ENCODE measurements at places on chromosomes 5 and 9.

GRCh38 chr5:67205981-67206380 lies 9.4 kb upstream of the CD180 start:
- DNase-seq: no peak

DNA sequence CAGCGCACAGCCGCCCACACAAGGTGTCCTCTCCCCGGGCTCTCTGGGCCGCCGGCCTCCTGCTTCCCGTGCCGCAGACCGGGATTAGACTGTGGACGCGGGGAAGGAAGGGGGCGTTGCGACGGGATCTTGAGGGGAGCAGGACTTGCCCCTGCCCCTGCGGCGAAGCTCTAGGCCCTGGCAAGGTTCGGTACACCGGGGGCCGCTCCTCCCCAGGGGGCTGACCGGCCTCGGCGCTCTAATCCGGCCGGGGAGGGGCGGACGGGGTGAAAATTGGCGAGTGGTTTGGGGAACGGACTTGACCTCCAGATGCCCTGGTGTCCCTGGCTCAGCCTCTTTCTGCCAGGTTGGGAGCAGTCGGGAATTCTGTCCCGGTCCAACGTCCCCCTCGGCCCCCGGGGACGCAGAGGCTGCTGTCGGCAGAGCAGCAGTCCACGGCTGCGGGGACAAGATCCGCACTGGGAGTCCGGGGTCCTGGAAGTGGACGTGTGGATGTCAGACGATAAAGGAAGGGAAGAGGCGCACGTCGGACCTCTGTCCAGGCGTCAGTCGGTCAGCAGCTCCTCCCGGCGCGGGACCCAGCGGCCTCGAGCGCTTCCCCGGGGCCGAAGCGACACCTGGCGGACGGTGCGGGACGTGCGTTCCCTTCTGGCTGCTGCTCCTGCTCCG lies 1.9 kb upstream of the CNTFR start:
- peak; percentile 29 for DNase-seq

DNA sequence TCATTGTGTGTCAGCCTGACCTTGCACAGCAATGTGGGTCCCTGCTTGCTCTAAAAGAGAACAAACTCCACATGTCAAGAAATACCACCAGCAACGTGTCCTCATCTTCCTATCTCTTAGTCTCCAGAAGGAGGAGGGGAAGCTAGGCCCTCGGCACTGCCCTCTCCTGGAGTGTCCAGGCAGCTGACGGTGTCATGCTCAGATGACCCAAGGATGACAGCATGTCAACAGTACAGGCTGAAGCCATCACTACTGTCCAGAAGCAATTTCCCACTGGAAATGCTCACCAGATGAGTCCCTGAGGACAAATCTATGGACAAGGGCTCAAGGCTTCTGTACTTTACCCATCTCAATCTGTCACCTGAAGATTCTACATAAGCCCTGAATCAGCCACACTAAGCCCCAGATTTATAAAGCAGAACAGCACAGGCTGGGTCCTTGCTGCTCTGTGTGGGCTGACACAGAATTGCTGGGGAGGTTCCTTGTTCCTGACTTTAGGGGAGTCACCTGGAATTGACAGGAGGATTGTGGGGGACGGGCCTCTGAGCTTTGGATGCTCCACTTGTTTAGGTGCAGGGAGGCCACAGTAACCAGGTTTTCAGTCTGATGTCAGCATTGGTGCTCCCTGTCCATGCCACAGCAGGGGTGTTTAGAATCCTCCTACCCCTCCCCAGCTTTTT lies 210.2 kb downstream of the DAB2IP start:
- no peak for DNase-seq

DNA sequence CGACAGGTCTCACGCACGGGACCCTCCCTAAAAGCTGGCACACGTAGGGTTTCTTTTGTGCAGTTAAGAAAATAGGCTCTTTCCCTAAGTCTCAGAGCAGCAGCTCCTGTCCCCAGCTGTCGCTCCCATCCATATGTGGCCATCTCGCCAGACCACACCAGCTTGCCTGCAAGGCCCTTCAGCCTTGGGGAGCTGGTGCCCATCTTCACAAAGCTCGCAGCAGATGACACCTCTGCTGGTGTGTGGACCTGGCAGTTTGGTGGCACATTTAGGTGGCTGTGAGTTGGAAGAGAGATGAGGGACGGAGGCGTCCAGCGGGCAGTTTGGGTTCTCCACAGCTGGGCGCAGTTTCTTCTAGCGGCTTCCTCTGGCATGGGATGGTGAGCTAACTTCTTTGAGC lies 239.0 kb downstream of the FANCC start:
- DNase-seq: no peak

DNA sequence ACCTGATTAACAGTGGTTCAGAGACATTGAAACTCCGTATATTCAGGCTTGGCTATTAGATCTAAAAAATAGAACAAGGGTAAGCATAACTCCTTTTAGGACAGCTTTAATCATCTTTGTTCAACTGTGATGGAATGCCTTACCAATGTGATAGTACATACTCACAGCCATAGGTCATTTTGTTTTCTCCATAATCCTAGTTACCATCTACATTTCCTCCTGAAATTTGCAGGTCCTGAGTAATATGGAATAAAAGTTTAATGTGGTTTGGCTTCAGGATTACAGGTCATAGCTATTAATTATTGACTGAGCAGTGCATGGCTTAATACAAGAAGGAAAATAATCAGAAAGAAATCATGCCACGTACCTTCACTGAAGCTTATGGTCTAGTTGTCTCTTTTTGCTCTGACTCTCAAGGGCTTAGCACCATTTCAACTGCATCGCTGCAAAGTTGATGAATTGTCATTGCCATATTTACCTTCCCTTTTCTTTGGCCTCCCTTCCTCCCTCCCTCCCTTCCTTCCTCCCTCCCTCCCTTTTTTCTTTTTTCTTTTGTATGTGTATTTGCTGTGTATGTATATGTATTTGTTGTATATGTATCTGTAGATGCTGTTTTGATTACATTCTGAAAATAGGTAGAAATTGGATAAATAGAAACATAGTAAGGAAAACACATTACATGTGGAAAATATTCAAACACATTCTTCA lies 250.9 kb upstream of the ZNF608 start:
- no peak for DNase-seq

DNA sequence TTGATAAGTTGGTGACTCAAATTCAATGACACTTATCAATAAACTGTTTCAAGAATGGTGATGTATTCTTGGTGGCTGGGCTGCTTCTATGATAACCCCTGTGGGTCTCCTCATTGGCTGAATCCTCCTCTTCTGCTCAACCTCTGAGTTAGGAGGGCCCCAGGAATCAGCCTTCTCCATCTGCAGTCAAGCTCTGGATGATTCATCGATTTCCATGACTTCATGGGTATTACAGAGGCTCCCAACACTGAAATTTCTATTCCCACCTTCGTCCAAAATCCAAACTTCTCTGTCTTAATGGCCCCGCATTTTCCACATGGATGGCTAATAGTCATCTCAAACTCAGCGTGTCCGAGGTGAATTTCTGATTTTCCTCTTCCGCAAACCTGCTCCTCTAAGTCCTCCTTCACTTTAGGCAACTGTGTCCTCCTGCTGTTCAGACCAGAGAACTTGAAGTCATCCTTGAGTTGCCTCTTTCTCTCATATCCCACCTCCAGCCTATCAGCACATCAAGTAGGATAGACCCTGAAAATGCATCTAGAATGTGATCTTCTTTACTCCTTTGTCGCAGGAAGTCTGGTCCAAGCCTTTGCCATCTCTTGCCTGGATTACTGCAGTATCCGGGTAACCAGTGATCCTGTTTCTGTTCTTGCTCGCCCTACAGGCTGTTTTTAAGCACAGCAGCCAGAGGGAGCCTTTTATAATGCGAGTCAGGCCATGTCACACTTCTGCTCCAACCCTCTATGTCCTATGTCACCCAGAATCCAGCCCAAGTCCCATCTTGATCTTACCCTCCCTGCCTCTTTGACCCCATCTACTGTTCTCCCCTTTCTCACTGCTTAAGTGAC lies 41.4 kb upstream of the IL7R start:
- no peak for DNase-seq

- DNase-seq: peak; percentile 49
Measured at GRCh38 chr5:147887026-147887627, 8.6 kb downstream of the SCGB3A2 start.

DNA sequence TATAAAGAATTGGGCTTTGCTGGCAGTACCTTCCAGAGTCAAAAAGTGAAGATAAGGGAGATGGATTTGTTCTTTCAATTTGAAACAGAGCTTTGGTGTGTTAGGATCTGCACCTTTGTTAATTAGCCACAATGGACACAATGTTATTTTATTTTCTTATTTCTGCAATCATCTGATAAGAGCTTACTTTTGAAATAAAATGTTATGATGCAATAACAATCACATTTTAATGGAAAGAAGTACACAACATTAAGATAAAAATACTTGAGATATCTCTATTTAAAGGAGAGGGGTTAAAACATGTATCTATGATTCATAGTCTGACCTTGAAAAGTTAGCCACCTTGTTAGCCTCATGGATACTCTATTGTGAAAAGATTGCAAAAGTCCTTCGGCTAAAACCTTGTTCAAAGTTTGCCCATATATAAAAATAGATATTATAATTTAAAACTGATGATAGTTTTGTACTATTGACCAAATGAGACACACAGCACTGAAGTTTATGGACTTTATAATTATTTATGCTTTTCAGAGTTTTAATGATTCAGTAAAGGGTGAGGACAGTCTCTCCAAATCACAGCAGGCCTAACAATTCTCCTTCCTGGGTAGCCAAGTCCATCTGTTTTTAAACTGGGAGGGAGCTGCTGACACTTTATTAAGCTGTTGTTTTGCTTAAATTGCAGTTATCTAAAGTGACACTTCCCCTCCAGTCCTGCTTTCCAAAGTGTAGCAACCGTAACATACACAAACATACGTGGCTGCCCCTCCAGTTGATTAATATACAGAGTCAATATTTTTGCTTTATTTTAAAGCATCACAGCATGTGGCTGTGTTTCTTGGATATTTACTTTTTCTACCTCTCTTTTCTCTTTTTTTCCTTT lies 47.6 kb upstream of the DAP start:
- DNase-seq: peak; percentile 78

- DNase-seq: no peak
Measured at GRCh38 chr5:176726746-176727527, 79.7 kb downstream of the TSPAN17 start.

DNA sequence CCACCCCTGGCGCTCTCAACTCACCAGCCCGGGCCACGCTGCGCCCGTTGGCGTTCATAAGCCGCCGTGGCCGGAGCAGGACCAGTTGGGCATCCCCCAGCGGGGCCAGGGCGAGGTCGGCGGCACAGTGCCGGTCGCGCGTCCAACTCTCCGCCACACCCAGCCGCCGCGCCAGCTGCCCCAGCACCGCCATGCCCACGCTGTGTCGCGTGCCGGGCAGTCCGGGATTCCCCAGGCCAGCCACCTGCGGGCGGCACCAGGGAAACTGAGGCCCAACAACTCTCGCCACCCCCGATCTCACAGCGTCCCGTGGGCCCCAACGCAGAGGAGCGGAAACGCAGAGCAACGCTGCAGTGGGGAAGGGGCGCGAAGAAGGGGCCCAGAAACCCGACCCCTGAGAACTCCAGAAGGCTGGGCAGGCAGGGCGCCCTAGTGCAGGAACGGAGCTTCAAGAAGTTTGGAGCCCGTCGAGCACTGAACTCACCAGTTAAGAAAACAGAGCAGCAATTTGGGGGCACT lies 453 bp downstream of the PTRH1 start:
- DNase-seq: no peak

GRCh38 chr5:131377785-131378325 lies 114.0 kb downstream of the CDC42SE2 start:
- no peak for DNase-seq

DNA sequence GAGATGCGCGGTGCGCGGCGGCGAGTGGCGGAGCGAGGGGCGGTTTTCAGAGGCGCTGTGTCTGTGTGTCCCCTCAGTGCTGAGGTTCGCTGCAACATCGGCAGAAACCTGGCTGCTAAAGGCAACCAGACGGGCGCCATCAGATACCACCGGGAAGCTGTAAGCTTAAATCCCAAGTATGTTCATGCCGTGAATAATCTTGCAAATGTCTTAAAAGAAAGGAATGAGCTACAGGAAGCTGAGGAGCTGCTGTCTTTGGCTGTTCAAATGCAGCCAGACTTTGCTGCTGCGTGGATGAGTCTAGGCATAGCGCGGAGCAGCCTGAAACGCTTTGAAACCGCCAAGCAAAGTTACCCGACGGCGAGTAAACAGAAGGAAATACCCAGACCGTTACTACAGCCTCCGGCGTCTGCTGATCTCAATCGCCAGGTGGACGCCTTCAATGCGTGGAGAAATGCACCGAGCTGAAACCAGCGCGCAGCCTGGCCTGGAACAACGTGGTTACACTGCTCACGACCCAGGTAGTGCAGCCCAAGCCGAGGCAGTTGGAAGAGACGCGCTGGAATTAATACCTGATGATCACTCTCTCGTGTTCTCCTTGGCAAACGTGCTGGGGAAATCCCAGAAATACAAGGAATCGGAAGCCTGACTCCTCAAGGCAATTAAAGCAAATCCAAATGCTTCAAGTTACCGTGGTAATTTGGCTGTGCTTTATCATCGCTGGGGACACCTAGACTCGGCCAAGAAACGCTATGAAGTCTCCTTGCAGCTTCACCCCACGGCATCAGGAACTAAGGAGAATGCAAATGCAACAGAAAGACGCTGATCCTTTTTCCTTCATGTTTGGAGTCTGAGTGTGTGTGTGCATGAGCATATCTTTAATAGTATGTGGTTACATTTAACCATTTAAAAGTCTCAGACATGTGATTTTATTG lies 15.9 kb downstream of the OR2V1 start:
- DNase-seq: no peak

- DNase-seq: no peak
Measured at GRCh38 chr9:104844710-104845109, 80.8 kb downstream of the NIPSNAP3B start.

- DNase-seq: no peak
Measured at GRCh38 chr9:124507880-124508423, 753 bp upstream of the NR5A1 start.

DNA sequence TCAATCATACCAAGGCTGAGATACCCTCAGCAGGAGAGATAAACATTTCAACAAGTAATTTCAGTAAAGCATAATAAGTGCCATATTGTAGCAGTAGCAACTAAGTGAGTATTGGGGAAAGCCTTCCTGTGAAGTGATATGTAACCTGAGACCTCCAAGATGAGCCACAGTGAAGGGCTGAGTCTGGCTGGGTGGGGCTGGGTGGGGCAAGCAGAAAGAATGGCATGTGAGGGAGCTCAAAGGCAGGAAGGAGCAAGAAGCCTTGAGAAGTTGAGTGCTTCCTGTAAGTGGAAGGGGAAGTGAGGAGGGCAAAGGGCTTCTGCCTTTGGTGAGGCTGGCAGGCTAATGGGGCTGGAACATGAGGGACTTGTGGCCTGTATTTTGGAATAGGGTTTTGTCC lies 19.7 kb upstream of the ASTN2 start:
- peak; percentile 7 for DNase-seq

- DNase-seq: no peak
Measured at GRCh38 chr5:119340597-119341218, 15.1 kb upstream of the TNFAIP8 start.

- DNase-seq: no peak
Measured at GRCh38 chr5:57447658-57448057, 35.0 kb downstream of the ACTBL2 start.

- DNase-seq: no peak
Measured at GRCh38 chr5:65395526-65396155, 86.1 kb downstream of the ADAMTS6 start.

Measured in NCI-H748 treated with DMSO at 0.1 percent for 48 hours (cell line).